ENCODE measurements at places on chromosomes 4 and X.

DNA sequence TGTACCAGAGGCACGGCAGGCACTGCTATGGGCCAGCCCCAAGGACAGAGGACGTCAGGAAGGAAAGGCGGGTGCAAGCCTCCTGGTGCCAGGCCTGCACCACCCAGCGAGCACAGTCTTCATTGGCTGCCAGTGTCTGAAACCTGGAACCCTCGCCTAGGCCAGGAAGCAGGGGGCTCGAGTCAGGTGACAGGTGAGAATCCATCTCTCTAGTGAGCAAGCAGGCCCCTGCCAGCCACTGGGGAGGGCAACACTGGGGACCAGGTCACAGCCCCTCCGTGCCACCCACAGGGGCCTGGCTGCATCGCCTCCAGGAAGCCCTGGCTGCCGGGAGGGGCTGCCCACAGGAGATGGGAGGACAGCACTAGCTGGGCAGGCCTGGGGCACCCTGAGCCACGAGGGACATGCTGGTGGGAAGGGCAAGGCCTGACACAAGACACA, 6.9 kb upstream of the HAUS3 start:
- DNase-seq, result no peak

DNA sequence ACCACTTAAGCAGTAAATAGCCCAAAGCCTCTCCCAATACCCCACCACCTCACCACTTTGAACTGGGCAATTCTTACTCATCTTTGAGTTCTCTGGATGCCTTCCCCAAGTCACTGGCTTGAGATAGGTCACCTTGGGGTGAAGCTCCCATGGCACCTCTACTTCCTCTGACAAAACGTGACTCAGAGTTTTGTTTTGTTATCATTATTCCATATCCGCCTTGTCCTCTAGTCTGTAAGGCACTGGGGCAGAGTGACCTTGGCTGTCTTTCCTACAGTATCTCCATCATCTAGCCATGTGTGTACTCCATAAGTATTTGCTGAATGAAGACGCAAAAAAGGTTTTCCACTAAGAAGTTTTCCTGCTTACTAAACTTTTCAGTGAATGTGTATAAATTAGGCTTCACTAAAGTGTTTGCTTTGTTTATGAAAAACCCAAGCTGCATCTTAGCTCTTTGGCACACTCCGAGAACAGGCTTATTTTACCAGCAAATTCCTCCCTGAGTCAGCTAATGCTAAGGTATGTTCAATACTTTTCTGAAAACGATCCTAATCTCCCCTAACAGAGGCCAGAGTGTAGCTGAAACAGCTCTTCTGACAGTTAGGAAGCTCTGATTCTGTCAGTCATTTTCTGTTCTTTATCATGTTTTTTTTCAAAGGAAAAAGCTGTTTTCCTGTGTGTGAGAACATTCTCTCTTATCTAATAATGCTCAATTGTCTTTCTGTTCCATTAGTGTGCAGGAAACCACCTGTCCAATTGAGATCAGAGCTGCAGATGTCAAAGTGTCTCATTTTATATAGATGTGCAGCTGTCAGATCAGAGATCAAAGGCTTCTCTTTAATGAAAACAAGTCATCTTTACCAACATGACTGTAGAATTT, 30.2 kb upstream of the TSPAN5 start:
- no peak for DNase-seq

DNA sequence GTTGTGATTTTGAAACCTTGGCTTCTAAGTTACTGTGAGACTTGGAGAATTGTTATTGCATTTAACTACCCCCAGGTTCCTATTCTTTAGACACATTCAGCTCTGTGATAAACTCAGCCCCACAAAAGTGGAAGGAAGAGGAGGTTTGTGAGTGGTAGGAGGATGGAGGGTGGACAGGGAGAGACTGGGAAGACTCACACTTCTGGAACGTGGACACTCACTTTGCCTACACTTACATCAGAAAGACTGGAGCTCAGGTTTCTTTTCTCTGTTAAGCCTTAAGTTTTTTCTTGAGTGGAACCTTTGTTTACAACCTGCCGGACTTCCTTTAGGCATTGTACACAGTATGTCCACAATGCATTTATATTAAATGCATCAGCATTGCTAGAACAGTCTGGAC, 99.0 kb downstream of the AREG start:
- no peak for DNase-seq

GRCh38 chr4:8463811-8464210, 23.2 kb downstream of the TRMT44 start:
- DNase-seq, result no peak

DNA sequence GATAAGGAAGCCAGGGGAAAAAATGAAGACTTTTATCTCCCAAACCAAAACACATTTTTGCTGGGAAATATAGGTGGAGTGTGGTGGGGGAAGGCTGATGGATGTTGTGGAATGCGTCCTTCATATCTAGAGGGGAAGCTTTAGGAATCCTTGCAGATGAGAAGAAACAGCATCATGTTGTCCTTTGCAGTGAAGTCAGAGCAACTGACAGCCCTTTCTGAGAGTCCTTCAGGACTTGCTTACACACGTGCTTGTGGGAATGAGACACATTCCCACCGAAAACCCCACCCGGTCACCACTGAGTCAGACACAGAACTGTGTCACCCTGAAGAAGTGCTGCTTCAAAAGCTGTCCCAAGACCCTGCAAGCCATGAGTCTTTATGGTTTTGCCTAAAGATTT, 81.5 kb downstream of the SHROOM2 start:
- DNase-seq, result no peak

DNA sequence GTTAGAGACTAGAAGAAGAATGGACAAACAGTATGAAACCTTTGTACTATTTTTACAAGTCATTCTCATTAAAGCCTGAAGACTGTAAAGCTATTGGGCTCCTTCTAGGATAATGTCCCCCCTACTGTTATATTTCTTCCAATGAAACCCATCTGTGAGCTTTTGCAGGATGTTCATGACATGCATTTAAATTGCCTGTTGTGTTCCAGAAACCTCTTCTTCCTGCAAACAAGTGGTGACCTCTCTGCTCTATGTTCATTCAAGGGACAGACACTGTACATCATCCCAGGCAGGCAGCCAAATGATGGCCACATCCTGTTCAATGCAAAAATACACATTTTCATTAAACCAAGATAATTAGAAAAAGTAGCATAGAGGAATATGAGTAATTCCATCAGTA, 128.0 kb downstream of the C4orf33 start:
- DNase-seq, result no peak

DNA sequence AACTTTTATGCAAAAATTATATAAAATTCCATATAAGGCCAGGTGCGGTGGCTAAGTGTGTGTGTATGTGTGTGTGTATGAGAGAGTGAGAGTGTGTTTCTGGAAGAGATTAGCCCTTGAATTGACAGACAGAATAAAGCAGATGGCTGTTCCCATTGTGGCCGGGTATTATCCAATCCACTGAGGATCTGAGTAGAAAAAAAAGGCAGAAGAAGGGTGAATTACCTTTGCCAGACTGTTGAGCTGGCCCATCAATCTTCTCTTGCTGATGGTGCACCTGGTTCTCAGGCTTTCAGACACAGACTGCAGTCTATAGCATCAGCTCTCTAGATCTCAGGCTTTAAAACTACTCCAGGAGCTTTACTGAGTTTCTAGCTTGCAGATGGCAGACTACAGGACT, 92.2 kb upstream of the SLIT2 start:
- no peak for DNase-seq

DNA sequence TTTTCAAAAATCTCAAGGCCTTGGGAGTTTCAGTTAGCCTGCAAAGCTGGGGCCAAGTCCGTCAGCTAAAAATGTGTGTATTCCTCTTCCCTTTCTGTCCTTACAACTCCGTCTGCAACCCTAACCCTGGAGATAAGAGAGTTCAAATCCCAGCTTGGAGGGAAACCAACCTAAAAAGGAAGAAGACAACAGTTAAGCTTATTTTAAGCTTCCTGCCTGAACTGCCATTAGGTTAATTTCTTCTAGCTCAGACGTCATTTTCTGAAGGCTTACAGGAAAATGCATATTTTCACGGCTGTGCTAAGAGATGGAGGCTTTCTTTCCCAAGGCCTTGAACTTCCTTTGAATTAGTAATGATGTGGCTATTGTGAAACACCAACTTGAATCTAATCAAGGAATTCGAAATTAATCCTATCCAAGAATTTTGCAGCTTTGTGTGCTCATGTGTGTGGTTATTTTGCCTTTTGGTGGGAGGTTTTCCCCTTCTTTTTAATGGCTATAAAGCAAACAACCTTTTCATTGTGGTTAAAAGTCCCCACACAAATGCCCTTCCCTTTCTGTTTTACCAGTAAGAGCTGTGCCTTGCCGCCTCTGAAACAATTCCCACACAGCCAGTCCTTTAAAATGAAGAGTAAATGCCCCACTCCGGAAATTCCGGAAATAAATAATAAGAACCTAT, 103.5 kb downstream of the IRF2 start:
- DNase-seq, result no peak

DNA sequence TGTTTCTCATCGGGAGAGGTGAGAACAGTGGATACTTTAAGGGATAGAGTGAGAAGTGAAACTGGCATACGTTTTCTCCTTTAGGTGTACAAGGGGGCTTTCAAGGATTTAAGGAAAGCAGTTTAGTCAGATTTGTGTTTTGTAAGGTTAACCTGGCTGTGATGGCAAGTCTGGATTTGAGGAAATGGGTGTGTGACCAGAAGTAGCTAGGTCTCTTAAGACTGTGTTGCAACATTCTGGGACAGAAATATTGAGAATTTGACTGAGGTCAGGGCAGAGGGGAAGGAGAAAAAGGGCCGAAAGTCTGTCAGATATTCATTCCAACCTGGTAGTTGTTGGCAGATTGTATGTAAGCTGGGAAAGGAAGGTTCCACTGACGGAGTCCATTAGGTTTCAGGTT, 10.4 kb upstream of the GABRE start:
- no peak for DNase-seq

DNA sequence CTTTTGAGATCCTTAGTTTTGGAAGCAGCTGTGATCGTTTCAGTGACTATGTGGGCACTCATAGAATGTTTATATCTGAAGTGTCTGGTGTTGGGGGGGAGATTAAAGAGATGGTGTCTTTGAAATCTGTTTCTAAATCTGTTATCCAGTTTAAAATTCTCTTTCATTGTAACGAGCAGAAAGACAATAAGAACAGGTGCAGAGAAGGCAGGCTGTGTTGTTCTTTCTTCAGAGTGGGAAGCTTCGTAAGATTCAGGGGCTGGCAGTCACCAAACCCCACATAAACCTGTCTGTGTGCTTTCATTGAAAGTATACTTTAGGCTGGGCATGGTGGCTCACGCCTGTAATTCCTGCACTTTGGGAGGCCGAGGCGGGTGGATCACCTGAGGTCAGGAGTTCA, 16.3 kb upstream of the DHRSX start:
- DNase-seq, result no peak

GRCh38 chrX:66633541-66633940, 5.3 kb downstream of the EDA2R start:
- DNase-seq, result no peak

All from CD4-positive, alpha-beta T cell (primary cell).